ENCODE measurements at places on chromosomes 16 and 17.

DNA sequence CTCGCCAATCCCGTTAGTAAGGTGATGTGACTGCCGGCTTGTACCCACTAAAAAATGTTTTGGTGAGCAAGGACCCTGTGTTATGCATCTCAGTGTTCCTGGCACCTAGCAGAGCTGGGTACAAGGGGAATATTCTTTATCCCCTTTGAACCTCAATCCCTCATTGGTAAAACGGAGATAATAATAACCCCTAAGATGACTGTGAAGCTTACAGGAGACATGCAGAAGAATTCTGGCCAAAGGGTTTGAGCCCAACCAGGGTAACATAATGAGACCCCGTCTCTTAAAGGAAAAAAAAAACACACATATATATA is 896 bp downstream of the GGA2 start:
- no peak for DNase-seq

DNA sequence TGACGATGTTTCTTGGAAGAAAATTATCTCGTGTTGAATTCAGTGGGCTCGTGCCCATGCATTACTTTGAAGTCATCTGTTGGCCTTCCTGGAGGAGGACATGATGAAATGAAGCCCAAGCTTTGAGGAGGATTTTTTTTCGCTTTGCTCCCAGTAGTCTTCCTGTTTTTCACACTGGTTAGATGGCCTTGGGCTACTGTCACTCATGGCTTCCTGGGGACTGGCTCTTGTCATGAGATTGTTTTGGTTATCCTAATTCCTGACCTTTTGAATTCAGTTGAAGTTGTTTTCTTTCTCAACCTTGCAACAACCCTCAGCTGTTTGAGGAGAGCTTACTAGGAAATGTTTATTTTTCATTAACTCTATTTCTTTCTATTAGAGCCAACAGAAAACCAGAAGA is 430.7 kb downstream of the HS3ST3B1 start:
- DNase-seq, result no peak

- no peak for DNase-seq
Measured at GRCh38 chr17:45225051-45225700, 3.5 kb downstream of the FMNL1 start.

DNA sequence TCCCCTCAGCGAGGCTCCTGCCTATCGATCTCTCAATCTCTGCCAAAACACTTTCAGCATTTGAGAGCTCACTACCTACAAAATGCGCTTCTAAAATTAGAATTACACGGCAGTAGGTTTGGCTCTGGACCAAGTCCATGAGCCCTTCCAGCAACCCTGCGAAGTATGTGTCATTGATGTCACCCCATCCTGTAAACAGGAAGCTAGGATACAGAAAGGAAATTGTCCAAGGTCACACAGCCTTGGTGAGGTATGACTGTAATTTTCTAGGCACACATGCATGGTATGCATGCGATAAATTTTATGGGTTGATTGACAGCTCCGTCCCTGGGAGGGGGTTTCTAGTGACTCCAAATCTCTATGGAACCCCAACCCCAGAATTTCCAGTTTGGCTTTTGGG is 330.3 kb upstream of the CDH5 start:
- no peak for DNase-seq

DNA sequence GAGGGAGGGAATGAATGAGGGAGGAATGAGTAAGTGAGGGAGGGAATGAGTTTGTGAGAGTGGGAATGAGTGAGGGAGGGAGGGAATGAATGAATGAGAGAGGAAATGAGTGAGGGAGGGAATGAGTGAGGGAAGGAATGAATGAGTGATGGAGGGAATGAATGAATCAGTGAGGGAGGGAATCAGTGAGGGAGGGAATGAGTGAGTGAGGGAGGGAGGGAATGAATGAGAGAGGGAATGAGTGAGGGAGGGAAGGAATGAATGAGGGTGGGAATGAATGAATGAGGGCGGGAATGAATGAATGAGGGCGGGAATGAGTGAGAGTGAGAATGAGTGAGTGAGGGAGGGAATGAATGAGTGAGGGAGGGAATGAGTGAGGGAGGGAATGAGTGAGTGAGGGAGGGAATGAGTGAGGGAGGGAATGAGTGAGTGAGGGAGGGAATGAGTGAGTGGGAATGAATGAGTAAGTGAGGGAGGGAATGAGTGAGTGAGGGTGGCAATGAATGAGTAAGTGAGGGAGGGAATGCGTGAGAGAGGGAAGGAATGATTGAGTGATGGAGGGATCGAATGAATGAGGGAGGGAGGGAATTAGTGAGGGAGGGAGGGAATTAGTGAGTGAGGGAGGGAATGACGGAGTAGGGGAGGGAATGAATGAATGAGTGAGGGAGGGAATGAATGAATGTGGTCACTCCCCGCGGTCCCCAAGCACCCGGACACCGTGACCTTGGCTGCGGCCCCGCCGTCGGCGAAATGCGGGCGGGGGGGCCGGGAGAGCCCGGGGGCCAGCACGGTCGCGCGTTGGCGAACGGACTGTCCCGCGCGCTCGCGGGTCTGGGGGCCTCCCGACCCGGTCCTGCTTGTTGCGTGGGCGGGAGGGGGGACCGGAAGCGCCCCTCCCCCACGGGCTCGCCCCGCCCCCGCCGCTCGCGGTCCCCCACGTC is 1.1 kb upstream of the UBE2I start:
- DNase-seq, result no peak

GRCh38 chr16:76816475-76816874 is 374.5 kb upstream of the MON1B start:
- no peak for DNase-seq

DNA sequence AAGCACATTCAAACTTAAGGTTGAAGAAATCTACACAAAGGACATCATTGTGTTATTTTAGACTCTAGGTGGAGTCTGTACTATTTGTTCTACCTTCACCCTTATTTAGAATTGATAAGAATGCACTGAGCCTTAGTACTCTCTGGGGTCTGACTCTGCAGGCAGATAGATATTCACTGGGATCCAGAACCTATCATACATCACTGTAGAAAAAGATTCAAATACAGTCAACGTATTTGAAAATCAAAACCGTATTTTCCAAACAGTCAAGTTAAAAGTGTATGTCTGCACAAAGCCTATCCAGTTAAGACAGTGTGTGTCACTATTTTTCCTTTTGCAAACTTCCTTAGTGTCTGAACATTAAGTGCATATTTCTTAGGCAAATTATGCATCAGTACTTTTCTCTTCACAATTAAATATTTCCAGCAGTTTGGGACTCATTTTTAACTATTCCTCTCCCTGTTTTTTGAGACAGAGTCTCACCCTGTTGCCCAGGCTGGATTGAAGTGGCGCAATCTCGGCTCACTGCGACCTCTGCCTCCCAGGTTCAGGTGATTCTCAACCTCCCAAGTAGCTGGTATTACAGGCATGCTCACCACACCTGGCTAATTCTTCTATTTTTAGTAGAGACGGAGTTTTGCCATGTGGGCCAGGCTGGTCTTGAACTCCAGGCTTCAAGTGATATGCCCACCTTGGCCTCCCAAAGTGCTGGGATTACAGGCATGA is 22.3 kb downstream of the MOSMO start:
- no peak for DNase-seq

DNA sequence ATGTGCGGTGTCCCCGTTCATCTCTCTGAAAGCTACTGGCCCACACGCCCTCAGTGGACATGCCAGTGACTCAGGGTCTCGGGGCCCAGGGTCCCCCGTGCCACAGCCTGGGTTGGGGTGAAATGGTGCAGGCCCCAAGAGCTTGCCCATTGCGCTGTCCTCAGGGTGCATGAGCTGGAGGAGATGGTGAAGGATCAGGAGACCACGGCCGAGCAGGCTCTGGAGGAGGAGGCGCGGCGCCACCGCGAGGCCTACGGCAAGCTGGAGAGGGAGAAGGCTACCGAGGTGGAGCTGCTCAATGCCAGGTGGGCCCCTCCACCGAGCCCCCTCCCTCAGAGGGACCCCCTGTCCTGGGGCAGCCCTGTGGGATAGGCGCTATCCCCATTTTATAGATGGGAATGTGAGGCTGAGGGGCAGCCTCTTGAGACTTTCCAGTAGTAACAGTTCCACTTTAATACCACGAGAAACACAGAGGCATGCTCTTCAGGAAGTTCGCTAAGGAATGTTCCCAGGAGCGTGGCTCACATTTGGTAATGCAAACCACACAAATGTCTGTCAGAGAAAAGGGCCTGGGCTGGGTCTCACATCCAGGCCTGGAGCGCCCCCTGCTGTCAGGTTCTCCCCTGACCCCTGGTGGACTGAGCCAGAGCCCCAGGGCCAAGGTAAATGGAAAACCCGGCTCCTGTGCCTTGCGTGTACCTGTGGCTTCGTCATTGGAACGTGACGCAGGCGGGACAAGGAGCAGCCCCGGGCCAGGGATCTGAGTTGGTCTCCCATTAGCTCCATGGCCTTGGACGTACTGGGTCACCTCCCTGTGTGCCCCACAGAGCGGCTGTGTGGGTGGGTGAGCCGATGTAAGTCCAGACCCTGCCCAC is 133.7 kb downstream of the RAB11FIP4 start:
- peak; percentile 67 for DNase-seq

DNA sequence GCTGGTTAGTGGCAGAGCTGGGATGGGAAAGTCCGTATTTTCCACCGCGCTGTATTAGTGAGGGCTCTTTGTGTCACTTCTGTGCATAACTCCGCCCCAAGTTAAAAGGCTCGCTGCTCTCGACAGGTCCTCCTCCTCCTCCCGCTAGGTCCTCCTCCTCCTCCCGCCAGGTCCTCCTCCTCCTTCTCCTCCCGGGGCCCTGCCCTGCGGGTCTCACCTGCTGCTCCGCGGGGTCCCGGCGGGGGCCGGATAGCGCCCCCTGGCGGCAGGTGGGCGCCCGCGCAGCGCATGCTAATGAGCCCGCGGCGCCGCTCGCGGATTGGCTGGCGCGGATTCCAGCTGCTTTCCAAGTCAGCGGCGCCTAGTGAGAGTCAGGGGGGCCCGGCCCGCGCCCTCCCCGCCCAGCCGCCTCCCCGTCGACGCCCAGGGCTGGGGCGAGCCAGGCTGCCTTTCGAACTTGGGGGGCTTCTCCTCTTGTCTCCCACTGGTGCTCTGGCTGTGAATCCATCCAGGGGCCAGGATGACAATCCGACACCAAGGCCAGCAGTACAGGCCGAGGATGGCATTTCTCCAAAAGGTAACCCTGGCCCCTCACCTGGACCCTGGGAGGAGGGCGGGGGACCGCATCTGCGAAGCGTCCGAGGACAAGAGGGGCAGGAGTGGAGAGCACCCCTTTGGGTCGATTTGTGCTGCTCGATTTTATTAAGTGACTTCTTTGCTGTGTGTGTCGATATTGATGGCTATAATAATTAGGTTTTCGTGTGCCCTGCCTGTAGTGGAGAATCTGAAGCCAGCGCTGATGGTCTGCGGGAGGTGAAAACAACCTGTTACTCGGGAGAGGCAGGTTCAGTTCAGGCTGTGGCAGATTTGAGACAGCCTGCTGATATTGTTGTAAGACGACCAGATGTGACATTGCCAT is at the start of gene RGS9:
TSS of gene RGS9 (plus strand) at position 350 of the 919 bp plus-strand sequence. CDS start at position 521, 171 bp downstream.
- peak; percentile 78 for DNase-seq

DNA sequence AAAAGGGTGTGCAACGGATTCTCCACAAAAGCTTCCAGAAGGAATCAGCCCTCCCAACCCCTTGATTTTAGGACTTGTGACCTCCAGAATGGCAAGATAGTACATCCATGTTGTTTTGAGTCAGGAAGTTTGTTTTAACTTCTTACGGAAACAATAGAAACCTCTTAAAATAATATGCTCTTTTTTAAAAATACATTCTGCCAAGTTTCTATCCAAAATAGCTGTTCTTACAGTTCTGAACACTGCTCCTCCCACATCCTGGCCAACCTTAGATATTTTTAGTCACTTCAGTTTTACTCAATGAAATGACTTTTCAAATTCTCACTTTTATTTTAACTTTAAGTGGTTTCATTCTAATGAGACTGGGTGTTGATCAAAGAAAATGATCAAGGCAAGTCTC is 156.4 kb downstream of the ZNF18 start:
- no peak for DNase-seq

- no peak for DNase-seq
Measured at GRCh38 chr16:49092704-49093103, 188.9 kb downstream of the CBLN1 start.

- no peak for DNase-seq
Measured at GRCh38 chr17:35765086-35765710, 4.5 kb downstream of the C17orf50 start.

GRCh38 chr16:88686439-88687253 is at the start of gene SNAI3:
Gene SNAI3, minus strand, starts transcription at chr16:88686507. Its CDS starts 101 bp downstream, at chr16:88686406.
- DNase-seq, result peak; percentile 77

GRCh38 chr17:72654706-72655105 is 437.8 kb downstream of the SLC39A11 start:
- no peak for DNase-seq
